ENCODE measurements at places on chromosomes 1 and 21.
A peak's percentile ranks its signal among the peaks of the same experiment; 100 is the strongest.

DNA sequence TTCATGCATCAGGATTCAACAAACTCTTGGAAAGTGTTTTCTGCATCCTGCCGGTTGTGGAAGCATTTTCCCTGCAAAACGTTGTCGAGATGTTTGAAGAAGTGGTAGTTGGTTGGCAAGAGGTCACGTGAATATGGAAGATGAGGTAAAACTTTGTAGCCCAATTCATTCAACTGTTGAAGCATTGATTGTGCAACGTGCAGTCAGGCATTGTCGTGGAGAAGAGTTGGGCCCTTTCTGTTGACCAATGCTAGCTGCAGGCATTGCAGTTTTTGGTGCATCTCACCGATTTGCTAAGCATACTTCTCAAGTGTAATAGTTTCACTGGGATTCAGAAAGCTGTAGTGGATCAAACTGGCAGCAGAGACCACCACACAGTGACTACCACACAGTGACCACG lies 57.0 kb upstream of the PRDM2 start:
- DNase-seq = no peak

- DNase-seq = no peak
Observed at GRCh38 chr1:84653130-84653677, 37.1 kb downstream of the SSX2IP start.

DNA sequence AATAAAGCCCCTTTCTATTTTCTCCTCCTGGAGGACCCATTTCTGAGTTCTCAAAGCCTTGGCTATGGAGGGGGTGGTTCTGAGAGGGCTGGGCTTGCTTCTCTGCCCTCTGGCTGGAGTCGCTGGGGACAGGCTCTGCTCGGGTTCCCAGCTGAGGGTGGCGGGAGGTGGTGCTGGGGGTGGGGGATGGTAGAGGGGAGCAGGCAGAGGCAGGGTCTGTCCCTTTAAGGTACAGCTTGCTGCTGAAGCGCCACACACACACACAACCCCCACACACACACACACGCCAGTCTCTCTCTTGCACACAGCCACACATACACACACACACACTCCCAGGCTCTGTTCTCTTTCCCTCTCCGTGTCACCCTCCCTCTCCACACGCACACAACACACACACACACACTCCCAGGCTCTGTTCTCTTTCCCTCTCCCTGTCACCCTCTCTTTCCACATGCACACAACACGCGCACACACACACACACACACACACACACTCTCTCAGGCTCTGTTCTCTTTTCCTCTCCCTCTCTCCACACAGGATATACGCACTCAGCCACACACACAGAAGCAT lies 69.8 kb upstream of the SSBP3 start:
- DNase-seq = no peak

DNA sequence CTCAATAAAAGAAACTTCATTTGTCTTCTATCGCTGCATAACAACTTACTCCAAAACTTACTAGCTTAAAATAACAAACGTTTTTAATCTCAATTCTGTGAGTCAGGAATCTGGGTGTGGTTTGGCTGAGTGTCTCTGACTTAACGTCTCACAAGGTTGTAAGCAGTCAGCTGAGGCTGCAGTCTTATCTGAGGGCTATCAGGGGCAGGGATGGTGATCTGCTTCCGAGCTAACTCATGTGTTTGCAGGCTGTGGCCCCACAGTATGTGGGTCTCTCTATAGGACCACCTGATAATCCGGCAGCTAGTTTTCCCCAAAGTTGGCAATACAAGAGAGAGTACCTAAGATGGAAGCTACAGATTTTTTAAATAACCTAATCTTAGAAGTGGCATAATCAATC lies 234.2 kb upstream of the FGGY start:
- DNase-seq = no peak

- no peak for DNase-seq
Observed at GRCh38 chr1:67647036-67647798, 37.8 kb upstream of the GADD45A start.

- DNase-seq = no peak
Observed at GRCh38 chr1:16195518-16195905, 16.9 kb downstream of the ARHGEF19 start.

GRCh38 chr1:147598621-147599361 lies 57.5 kb downstream of the BCL9 start:
- peak; percentile 18 for DNase-seq

DNA sequence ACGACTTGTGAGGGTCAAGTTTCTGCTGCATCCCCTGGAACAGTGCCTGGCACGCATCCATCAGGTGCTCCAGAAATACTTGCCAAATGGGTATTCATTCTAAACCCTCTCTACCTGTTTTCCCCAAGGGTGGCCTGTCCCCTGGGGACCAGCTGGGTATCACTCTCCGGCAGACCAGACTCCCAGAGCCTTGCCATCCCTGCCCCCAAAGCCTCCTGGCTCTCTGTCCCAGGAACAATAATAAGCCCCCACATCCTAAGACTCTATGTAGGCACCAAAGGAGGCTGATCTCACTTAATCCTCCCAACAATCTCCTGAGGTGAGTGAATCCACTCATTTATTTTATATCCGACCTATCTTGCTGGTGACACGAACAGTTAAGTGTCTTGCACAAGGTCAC lies 96.7 kb downstream of the MRPL37 start:
- no peak for DNase-seq

GRCh38 chr1:73065339-73066041 lies 783.2 kb upstream of the NEGR1 start:
- no peak for DNase-seq

GRCh38 chr1:1340791-1341548 lies 8.2 kb downstream of the DVL1 start:
- no peak for DNase-seq

- DNase-seq = no peak
Observed at GRCh38 chr1:113141650-113142473, 68.9 kb downstream of the LRIG2 start.

DNA sequence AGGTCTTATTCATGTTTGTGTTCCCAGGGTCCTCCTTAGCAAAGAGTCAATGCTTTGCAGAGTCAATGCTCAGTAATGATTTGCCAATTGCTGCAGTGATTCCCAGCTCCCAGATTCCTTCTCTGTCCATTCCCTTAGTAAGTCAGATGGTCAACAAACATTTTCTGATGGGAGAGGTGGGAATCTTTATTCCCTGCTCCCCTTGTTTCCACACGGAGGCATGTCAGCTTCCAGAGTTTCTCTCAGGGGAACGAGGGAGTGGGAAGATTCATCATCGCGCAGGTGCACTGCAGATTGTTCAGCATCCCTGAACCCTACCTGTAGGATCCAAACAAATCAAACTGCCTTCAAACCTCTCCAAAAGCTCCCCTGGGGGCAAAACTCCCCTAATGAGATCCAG lies 7.5 kb upstream of the AHDC1 start:
- no peak for DNase-seq

DNA sequence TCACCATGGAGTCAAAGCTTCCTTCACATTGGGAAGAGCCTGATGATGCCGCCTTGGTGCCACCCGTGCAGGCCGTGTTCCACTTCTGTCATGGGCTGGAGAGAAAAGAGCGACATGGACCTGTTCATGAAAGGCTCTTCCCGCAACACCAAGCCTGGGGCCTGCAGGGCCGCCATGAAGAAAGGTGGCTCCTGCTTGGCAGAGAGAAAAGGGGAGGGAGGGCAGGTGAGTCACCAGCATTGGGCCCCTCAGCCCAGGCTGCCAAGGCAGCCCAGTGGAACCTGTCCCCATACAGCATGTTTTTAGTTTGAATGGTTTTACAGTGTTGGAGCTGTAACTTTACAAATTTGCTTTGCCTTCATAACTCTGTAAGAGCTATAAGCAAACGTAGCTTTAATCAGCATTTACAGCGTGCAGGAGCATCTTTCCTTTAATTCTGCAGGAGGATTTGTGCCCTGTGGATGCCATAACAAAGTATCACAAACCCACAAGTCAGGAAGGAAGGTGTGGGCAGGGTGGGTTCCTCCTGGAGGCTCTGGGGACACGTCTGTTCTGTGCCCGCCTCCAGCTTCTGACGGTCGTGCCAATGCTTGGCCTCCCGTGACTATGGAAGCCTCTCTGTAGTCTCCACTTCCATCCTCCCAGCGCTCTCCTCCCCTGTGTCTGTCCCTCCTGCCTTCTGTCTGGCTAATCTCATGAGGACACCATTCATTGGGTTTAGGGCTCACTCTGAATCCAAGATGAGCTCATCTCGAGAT lies 49.1 kb downstream of the RIPK4 start:
- DNase-seq = no peak

GRCh38 chr21:36854391-36854790 lies 112.1 kb downstream of the HLCS start:
- DNase-seq = peak; percentile 50

GRCh38 chr1:26021647-26022403 lies at the start of gene EXTL1:
EXTL1 (plus strand) TSS chr1:26021775; CDS start chr1:26022647, 872 bp downstream.
- no peak for DNase-seq

DNA sequence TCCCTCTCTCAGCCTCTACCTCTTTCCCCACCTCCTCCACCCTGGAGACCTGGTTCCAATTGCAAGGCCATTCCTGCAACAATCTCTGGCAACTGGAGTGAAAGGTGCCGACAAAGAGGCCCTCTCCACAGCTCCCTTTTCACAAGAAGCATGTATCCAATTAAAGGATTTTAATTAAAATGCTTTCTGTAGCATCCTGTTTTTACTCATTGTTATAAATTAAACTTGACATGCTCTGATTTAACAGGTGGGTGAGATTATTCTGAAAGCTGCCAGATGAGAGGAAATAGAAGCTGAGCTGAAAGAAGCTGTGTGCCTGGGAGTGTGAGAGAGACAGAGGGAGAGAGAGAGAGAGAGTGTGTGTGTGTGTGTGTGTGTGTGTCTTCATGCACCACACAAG lies 160.5 kb downstream of the TBX15 start:
- no peak for DNase-seq

- DNase-seq = no peak
Observed at GRCh38 chr1:85494904-85495266, 29.9 kb upstream of the DDAH1 start.

GRCh38 chr1:29055160-29055559 lies 68.5 kb downstream of the TMEM200B start:
- DNase-seq = no peak

DNA sequence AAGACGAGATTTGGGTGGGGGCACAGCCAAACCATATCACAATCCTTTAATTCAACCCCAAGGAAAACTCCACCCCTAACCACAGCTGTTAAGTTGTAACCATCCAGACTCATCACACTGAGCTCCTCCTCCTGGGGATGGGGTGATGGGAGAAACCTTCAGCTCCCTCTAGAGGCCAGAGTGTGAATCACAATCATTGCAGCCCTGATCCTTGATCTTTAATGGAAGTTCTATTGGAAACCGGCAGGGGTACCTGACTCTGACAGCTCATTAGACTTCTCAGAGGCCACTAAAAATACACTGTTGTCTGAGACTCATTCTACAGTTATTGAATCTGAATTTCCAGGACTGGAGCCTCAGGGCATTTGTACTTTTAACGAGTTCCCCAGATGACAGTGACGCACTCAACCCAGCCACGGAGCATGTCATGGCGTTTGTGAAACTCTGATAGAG lies 127.2 kb downstream of the IGSF21 start:
- peak; percentile 39 for DNase-seq

GRCh38 chr1:13756557-13757315 lies 56.7 kb downstream of the PRDM2 start:
- no peak for DNase-seq

GRCh38 chr1:94265011-94265422 lies 27.6 kb upstream of the ARHGAP29 start:
- DNase-seq = no peak

- no peak for DNase-seq
Observed at GRCh38 chr1:36536727-36537126, 54.0 kb upstream of the CSF3R start.

DNA sequence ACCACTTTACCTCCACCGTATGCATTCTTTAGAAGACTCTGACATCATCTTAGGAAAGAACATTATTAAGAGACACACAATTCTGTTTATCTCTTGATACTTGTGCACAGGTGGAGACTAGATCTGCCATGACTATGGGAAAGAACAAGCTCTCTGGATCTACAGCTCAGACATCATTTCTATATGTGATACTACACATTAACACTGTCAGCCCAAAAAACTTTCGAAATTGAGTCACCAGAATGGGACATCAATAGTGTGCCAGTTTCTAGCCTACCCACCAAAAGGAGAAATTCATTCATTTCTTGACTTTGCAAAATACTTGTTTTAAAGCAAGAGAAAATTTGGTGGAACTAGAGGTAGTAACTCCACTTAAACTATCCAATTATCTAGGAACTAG lies 6.0 kb upstream of the EVI5 start:
- no peak for DNase-seq

DNA sequence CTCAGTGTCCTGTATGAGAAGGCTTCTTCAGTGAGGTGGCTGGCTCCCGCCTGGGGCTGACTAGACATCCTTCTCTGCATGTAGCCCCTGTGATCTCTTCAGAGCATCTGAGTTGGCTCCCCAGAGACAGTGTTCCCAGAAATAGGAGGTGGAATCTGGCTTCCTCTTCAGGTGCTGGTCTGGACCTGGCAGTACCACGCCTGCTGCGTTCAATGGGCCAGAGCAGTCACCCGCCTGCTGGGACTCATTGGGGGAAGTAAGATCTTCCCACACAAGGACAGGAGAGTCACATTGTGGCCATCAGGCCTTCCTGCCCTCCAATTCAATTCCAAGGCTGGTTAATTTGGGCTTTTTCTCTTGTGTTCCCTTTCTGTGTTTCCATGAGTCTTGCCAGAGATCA lies 51.0 kb downstream of the ADARB1 start:
- DNase-seq = no peak

DNA sequence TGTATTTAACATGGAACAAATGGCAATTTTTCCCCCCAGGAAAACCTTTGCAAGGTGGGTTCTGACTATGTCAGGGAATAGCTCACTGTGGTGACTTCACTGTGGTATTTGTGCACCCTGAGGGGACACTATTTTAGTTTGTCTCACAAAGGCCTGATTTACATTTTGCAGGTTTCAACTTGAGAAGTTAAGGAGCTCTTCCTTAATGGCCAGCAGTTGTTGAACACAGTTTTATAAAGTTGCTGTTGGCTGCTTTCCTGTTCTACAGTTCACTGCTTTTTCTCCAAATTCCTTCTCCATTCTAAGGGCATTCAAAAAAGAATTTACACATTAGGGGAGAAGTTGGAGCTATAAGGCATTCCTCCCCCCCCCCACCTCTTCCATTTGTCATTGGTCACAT lies 4.6 kb downstream of the LAMC1 start:
- DNase-seq = no peak

- DNase-seq = no peak
Observed at GRCh38 chr1:96072021-96072420, 649.6 kb upstream of the PTBP2 start.
